ENCODE measurements at places on chromosomes 1 and 21.

- DNase-seq: no peak
Observed at GRCh38 chr1:2556678-2557481, 709 bp downstream of the TNFRSF14 start.

GRCh38 chr1:210618369-210618768 lies 289.7 kb downstream of the HHAT start:
- DNase-seq: no peak

DNA sequence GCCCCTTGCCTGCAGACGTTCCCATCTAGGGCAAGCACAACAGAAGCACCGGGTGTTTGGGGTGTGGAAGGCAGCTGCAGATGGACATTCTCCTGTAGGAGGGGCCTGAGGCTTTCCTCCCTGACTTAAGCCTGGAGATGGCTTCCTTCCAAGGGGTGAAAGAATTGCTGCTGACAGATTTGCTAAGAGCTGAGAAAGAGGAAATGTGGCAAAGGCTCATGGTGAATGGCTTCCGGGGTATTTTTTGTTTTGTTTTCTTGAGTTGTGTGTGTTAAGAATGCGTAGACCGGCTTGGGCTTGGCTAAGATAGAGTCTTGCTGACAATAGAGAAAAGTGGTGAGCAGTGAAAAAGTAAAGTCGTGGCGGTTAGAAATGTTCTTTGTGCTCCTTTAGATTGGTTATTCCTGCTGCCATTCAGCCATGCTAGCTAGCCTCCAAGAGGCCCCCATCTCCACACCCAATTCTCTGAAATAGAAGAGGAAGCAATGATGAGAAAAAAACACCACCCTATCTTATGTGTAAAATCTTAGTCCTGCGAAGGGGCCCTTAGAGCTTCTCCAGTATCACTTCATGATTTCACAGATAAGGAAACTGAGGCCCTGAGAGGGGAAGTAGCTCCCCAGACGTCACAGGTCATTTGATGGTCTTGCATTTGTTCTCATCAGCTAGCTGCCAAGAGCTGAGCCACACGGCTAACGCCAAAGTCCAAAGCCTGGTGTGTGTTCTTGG lies 36.9 kb downstream of the EIF2D start:
- no peak for DNase-seq

DNA sequence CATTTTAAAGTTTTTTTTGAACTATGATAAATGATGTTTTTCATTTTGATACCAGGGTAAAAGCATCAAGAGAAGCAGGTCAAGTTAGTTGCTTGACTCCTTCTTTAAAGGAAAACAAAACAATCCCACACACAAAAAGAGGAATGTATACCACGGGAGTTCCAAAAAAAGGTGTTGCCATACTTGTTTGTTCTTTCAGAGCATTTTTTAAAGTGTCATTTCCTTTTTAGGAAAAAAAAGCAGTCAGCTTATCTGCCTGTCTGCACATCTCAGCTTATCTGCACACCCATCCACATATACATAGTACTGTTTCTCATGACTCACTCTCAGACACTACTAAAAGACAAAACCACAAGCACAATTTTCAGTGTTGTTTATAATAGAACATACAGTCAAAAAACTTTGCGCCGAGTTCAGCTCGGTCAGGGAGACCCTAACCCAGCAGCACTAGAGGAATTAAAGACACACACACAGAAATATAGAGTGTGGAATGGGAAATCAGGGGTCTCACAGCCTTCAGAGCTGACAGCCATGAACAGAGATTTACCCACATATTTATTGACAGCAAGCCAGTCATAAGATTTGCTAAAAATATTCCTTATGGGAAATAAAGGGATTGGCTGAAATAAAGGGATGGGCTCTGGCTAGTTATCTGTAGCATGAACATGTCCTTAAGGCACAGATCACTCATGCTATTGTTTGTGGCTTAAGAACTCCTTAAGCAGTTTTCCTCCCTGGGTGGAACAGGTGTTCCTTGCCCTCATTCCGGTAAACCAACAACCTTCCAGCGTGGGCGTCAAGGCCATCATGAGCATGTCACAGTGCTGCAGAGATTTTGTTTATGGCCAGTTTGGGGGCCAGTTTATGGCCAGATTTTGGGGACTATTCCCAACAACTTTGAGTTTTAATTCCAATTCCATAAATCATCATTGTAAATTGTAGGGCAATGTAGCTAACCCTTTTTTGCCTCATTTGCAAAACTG lies 11.4 kb upstream of the MNDA start:
- DNase-seq: no peak

DNA sequence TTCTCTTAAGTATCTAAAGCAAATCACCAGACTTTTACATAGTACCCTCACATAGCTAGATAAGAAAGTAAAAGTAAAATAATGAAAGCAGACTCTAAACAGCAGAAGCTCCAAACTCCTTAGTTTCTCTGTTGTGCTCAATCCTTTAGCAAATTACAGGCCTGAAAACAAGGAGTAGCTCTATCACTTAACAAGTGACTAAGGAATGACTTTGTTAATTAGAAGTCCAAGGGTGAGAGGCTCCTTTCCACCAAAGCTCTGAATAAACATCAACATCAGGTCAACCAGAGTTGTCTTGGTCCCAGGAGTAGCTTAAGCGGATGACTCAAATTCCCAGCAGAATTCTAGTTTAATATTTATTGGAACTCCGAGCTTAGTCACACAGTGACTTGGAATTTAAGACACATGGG lies 5.9 kb downstream of the NRIP1 start:
- DNase-seq: no peak

GRCh38 chr1:117754061-117754969 lies 148.5 kb downstream of the TENT5C start:
- peak; percentile 68 for DNase-seq

DNA sequence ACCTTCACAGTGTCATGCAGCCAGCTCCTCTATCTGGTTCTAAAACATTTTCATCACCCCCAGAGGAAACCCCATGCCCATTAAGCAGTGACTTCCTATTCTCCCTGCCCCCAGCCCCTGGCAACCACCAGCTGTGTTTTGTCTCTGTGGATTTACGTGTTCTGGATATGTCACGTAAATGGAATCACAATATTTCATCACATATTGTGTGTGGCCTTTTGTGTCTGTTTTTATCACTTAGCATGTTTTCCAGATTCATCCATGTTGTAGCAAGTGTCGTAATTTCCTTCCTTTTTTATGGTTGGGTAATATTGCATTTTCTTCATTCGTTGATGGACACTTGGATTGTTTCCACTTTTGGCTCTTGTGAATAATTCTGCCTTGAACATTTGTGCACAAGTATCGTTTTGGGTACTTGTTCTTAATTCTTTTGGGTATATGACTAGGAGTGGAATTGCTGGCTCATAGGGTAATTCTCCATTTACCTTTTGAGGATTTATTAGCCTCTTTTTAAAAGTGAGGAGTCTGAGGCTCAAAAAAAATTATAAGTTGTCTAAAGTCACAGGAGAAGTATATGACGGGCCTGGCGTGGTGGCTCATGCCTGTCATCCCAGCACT lies 127.0 kb downstream of the MRPS6 start:
- no peak for DNase-seq

DNA sequence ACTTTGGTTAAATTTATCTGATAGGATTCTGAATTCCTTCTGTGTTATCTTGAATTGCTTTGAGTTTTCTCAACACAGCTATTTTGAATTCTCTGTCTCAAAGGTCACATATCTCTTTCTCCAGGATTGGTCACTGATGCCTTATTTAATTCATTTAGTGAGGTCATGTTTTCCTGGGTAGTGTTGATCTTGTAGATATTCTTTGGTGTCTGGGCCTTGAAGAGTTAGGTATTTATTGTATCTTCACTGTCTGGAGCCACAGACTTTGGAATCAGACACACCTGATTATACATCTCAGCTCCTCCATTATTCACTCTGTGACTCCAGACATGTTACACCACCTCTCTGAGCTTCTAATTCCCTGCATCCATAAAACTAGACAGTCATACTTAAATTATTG lies 34.2 kb upstream of the ETS2 start:
- no peak for DNase-seq

DNA sequence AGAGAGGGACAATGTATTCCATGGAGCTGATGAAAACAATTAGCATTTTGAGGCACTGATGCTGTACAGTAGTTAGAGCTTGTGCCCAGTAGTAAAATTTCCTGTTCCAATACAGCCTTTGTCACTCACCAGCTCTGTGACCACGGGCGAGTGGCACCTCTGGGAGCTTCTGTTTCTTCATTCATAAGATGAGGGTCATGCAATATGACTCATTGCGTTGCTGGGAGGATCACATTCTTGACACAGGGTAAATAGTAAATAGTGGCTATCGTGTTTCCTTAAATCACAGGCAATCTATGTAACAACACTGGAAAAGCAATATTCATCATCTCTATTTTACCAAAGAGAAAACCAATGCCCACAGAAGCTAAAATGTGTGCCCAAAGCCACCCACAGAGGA lies 4.5 kb upstream of the LRRC52 start:
- DNase-seq: no peak

GRCh38 chr21:35829067-35829466 lies 231.3 kb downstream of the SETD4 start:
- no peak for DNase-seq

DNA sequence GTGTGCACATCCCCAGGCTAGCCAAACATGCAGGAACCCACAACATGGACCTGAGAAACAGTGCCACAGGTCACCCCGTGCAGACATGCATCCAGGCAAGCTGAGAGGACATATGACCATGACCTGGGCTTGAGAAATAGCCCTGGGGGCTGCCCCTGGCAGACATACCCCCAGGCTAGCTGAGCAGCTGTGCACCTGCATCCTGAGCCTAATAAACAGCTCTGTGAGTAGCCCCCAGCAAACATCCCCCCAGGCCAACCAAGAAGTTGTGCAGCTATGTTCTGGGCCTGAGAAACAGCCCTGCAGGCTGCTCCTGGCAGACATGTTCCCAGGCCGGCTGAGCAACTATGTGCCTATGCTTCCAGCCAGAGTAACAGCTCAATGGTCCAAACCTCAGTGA lies 14.5 kb downstream of the OLFML3 start:
- no peak for DNase-seq

GRCh38 chr1:215661033-215661432 lies 93.9 kb downstream of the KCTD3 start:
- no peak for DNase-seq

DNA sequence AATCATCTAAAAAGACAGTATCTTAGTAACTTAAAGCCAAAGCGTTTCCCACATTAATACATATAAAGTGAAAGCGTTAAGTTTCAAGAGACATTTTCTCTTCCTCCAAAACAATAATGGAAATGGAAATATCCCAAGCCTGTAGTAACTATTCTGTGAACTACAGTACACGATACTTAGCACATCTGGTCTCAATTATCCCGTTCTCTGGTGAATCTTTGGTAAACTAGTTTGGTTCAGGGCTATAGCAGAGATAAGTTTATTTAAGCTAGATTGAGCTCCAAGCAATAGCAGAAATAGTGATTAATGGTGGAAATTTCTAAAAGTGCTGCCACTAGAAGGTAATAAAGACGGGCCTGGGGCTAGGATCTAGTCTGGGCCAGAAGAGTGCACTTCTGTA lies 55.2 kb downstream of the PCNX2 start:
- DNase-seq: no peak

GRCh38 chr1:9207086-9207485 lies 27.5 kb upstream of the H6PD start:
- no peak for DNase-seq

DNA sequence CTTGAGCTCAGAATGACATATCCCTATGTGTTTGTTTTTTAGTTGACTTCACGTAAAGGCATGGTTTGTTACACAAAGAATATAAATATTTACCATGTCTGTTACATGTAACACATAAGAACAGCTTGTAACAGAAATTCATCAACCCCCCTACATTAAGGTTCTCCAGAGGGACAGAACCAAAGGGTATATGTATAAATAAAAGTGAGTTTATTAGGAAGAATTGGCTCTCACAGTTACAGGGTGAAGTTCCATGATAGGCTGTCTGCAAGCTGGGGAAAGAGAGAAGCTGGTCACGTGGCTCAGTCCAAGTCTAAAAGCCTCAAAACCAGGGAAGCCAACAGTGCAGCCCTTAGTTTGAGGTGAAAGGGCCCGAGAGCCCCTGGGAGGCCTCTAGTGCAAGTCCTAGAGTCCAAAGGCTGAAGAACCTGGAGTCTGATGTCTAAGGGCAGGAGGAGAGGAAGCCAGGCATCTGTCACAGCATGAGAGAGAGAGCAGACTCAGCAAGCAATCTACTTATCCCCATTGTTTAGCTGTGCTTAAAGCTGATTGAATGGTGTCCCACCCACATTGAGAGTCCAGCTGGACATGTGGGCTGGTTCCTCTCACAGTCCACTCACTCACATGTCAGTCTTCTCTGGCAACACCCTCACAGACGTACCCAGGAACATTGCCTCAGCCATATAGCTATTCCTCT lies 15.8 kb downstream of the THRAP3 start:
- no peak for DNase-seq

GRCh38 chr1:113534875-113535274 lies 144.6 kb downstream of the MAGI3 start:
- no peak for DNase-seq

GRCh38 chr1:35085421-35085820 lies 6.2 kb downstream of the ZMYM1 start:
- no peak for DNase-seq

DNA sequence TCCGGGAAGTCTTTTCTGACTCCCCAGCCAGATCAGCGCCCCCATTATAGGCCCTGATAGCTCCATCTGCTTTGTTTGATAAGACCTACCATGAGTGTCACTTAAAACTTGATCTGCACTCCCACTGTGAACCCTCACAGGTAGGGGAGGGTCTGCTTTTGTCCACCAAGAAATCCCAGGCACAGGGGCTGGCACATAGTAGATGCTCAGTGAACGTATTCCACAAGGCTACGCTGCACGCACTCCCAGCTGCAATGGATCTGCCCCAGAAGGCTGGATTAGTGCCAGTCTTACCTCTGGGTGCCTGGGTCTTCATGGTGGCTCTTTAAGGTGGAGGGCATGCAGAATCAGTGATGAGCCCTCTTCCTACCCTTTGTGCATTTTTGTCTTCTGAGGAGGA lies 447.1 kb downstream of the PTPRU start:
- DNase-seq: no peak
